ENCODE measurements at places on chromosomes 12 and 14.

DNA sequence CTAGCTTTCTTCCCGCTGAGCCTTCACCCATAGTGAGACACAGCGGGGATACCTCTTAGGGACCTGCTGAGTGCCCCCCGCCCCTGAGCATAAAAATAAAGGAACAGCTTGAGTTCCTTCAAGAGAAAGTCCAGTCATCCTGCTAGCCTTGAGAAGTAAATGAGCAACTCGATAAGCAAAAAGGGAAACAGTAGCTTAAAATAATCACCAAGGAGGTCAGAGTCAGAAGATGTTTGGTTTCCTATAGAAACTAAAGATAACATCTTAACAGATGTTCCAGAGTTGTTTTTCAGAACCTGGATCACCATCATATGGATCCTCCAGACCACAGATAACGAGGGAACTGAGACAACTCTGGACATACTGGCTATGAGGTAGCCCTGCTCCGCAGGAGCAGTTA is 94.0 kb downstream of the BCAT1 start:
- DNase-seq, result no peak

GRCh38 chr12:117516034-117516433 is 154.6 kb upstream of the NOS1 start:
- no peak for DNase-seq

- no peak for DNase-seq
These were observed 42.1 kb downstream of the DAO start for GRCh38 chr12:108921946-108922345.

- DNase-seq, result no peak
These were observed 88.1 kb downstream of the NTF3 start for GRCh38 chr12:5520037-5520436.

GRCh38 chr12:24561882-24562770 is 386.8 kb downstream of the BCAT1 start:
- peak; percentile 39 for DNase-seq

GRCh38 chr12:33795536-33795935 is 226.8 kb upstream of the ALG10 start:
- DNase-seq, result no peak

DNA sequence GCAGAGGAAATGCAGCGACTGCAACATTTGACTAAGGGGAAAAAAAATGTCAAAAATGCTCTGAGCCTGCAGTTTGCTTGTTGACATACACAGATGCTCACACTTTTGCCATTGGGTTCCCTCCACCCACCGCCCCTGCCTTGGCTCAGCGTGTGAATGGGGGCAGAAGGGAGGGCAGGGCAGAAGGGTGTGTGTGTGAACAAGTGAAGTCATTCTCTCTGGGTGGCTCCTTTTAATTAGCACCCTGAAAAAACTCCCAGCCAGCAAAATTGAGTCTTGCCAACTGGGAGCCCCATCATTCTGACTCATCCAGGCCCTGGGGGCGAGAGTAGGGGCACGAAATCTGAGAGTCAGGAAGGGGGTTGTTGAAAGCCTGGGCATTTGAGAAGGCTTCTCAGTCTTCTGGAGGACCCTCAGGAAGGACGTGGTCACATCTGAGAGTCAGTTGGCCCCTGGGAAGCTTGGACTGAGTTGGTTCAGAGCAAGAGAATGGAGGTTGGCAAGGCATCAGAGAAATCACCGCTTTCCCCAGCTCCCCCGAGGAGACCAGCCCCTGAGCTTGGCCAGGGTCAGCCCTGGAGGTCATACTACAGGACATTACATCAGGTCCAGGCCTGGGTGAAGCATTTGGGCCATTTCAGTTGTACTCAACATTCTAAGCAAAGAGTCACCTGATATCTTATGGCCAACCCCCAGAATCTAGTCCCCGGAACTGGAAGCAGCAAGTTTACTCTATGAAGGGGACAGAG is 22.7 kb upstream of the KRT78 start:
- DNase-seq, result no peak

DNA sequence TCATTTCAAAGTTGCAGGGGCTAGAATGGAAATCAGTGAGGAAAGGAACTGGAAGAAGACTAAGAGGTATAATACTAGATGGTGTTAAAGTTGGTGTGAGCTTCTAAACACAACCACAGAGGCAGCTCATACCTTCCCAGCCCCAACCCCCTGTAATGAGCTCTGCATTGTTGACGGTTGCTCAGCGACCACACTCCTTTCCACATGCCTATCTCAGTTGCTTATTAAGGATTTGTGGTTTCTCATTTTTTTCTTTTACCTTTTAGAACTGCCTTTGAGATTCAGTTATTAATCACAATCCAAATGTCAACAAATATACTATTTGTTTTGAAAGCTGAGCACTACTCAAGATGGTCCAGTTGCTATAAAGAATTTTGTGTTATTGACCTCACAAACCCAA is 62.1 kb upstream of the KIF21A start:
- no peak for DNase-seq

GRCh38 chr12:85798122-85798521 is 38.1 kb downstream of the RASSF9 start:
- DNase-seq, result no peak

- DNase-seq, result no peak
These were observed 37.6 kb downstream of the FERMT2 start for GRCh38 chr14:52913271-52913670.

GRCh38 chr12:126418400-126418799 is 1353.2 kb downstream of the AACS start:
- DNase-seq, result no peak

DNA sequence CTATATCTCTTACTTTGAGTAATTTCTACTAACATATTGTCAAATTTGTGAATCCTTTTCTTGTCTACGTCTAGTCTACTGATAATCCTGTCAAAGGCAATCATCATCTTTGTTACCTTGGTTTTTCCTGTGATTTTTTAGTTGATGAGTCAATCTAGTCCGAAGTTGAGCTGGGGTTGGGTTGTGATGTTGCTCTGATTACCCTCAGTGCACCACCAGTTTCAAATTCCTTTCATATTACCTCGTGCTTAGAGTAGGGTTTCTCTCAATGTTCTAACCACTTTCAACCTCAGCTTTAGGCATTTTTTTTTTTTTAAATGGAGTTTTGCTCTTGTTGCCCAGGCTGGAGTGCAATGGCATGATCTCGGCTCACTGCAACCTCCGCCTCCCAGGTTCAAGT is 186.8 kb downstream of the BTG1 start:
- no peak for DNase-seq

DNA sequence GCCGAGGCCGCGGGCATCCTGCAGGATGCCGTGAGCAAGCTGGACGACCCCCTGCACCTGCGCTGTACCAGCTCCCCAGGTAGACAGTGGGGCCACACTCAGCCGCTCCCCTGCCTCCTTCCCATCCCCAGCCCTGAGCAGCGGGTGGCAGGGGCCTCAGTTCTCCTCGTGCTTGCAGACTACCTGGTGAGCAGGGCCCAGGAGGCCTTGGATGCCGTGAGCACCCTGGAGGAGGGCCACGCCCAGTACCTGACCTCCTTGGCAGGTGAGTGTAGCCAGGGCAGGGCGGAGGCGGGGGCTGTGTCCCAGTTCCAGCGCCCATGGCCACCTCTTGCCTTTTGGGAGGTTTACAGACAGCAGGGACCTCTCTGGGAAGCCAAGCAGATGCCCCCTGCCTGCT is 22.9 kb downstream of the HIP1R start:
- DNase-seq, result no peak

- DNase-seq, result no peak
These were observed 436.2 kb downstream of the RAD51B start for GRCh38 chr14:68255693-68256178.

DNA sequence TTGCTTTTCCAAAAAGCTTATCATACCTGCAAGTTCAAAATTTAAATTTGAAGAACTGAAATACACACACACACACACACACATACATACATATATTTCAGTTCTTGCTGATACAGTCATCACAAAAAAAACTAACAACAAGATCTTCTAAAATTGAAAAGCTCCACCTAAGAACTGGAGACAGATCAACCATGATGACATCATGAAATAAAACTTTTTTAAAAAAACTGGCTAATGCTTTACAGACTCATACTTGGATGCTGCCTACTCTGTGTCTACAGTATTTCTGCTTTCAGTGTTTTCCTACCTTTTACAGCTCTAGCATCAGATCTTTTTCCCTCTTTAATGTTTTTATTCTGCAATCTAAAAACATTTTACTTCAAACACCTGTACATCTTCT is 261.4 kb downstream of the DIO2 start:
- no peak for DNase-seq

- DNase-seq, result no peak
These were observed 73.4 kb upstream of the ANO4 start for GRCh38 chr12:100721169-100721568.

DNA sequence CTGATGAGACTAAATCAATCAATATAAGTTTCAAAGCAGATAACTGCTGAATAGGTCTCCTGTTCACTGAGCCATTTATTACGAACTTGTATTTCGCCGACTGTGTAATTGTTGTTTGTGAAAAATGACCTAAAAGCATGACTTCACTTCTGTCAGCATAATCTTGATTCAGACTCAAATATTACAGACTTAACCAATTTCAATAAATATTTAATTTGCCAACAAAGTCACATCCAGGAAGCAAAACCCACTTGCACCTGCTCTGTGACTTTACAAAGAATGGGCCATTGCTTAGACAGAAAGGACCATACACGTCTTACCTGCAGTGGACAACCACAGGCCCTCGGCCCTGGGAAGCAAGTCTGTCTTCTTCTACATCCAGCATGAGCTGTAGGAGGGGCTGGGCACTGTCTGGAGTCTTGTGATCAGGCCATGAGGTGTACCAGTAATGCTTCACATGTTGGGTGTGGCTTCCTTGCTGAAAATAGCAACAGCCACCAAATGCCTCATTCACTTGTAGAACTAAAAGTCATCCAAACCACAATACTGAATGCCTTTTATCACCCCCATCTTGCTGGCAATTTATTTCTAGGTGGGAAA is 23.5 kb upstream of the PTPRB start:
- DNase-seq, result no peak

- no peak for DNase-seq
These were observed 1.5 kb downstream of the RASAL1 start for GRCh38 chr12:113134071-113134470.

DNA sequence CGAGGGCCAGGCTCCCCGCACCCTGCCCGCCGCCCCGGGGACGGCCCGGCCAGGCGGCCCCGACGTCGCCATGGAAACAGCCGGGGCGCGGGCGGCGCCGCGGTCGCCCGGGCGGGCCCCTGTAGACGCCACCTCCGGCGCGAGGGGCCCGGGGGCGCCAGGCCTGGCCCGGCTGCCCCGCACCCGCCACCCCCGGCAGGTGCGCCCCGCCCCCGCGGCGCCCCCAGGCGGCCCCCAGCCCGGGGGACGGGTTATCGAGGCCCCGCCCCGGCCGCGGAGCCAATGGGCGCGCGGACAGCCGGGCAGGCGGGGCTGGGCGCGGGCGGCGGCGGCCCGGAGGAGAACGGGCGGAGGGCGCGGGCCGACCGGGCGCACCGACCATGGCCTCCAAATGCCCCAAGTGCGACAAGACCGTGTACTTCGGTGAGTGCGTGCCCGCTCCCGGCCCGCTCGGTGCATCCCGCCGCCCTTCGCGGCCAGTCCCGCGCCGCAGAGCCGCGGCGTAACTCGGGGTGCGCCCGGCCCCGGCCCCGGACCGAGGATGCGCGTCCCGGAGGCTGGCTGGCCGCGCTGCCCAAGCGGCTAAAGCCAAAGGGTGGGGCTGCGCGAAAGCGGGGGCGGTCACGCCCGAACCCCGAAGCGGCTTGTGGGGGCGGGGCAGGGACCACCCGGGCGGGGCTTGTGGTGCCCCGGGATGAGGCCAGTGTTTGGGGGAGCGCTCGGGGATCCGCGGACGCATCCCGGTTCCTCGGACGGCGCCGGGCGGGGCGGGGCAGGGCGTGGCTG is at the start of gene CRIP2:
CRIP2 (plus strand) TSS at position 339 of the 786 bp plus-strand sequence; CDS start at position 381, 42 bp downstream.
- DNase-seq, result no peak

DNA sequence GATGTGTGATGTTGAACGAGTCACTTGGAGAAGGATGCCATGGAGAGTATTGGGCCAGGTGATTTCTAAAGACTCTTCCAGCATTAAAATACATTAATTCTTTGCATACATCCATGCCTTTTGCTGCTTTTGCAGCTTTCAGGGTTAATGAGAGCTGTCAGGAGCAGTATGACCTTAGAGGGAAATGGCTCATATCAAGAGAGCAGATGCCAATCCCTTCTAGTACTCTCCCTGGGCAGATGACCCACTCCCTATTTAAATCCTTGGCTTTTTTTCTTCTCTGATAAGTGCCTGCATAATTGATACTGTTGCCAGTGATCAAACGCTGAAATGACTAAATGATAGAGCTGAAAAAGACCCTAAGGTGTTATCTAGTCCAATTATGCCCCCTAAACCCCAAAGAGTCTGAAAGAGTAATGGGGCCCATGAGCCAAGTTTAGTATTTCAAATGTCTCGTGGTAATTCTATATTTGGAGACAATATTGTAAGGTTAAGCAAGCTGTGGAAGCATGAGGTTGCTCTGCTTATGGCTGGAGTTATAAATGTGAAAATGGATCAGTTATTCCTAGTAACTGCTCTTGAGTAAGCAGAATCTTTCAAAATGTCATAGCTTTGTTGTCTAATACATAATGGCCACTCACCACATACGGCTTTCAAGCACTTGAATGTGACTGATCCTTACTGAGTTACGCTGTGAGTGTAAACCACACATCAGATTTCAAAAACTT is 137.3 kb downstream of the ETV6 start:
- DNase-seq, result no peak

DNA sequence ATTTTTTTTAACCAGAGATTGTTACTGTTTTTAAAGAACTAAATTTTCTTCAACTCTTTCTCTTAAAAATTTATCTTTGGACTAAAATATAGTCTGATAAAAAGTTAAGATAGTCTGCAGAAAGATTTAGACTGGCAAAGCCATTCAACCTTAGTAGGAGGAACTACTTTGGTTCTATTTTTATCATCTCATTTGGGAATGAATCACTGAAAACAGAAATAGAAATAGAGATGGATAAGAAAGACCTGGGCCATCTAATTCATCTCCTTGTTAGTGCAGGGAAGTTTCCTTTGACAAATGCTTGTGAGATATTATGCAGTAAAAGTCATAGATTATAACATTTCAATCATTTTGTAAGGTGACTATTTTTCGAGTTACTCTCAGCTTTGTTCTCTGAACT is 263.2 kb upstream of the NPAS3 start:
- DNase-seq, result no peak

- no peak for DNase-seq
These were observed 195.6 kb downstream of the TTC7B start for GRCh38 chr14:90620568-90621077.

DNA sequence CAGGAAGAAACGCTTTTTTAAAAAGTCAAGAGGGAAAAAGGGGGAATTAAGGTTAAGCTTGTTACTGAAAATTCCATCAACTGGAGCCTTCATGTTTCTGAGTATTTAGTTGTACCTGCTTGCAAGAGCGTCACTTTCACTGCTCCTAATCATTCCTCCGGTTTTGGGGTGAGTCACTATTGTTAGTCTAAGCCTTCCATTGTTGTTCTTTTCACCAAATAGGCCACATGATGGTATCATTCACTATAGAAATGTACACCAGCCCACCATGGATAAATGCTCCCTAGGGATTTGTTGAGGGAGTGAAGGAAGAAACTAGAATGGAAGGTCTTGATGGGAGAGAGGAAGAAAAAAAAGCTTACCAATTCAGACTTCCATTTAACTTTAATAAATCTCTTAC is 3.0 kb downstream of the IL22 start:
- no peak for DNase-seq
